ENCODE measurements at places on chromosomes 4 and X.

DNA sequence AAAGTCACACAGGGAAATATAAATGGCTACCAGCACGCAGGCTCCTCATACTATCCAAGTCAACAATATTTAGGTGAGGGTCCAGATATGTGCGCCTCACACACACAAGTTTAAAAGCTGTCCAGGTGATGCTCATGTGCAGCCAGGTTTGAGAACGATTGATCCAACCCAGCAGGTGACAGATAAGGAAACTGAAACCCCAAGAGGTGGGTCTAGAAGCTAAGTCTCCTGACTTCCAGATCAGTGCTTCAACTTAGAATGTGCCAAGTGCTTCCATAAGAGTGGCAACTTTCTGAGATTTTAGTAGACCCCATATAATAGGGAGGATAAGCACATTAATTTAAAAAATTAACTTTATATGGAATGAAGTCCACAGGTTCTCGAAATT is 54.4 kb upstream of the NAP1L5 start:
- no peak for DNase-seq

GRCh38 chr4:661881-662761 is 12.0 kb downstream of the ATP5ME start:
- no peak for DNase-seq

- no peak for DNase-seq
These were observed 150.9 kb upstream of the ANK2 start for GRCh38 chr4:112898357-112899141.

GRCh38 chr4:110008540-110008939 is 95.9 kb downstream of the EGF start:
- DNase-seq: no peak

DNA sequence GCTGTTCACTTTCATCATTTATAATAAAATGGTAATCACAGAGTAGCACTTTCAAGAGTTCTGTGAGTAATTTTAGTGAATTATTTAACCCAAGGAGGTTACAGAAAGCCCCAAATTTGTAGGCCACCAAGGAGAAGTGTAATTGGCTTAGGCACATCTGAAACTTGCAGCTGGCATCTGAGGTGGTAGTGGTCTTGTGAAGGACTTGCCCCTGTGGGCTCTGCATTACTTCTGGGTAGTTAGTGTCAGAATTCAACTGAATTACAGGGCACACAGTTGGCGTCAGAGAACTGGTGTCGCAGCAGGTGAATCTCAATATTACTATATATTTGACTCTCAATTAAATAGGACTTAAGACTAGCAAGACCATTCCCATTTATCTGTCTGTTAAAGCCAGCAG is 36.9 kb downstream of the GPR174 start:
- no peak for DNase-seq

DNA sequence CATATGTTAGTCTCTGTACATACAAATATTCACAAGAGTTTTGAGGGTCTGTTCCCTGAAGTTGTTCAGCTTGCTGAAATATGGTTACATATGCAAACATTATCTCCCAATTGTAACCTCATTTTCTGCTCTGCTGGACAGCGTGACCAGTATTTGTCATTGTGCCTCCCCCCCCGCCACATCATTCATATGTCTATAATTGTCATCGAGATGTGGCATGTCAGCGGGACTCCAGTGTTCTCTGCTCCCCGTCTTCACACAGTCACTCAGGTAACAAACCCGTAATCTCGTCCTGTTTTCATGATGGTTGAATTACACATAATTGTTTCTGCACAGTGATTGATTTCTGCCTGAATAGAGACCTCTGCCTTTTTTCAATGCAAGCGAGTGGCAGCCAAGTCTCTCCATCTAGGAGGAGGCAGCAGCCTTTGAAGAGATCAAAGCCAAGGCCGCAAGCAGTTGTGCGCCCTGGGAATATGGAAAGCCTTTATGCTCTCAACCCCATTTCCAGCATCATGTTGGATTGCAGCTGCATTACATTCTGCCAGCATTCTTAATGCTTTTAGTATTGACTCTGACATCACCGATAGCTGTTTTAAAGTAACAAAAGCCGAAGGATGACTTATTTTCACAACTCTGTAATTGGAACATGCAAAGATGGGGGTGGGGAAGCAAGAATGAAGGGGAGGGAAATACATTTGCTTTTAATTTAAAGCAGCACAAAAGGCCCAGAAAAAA is 27.4 kb downstream of the LEF1 start:
- peak; percentile 64 for DNase-seq

DNA sequence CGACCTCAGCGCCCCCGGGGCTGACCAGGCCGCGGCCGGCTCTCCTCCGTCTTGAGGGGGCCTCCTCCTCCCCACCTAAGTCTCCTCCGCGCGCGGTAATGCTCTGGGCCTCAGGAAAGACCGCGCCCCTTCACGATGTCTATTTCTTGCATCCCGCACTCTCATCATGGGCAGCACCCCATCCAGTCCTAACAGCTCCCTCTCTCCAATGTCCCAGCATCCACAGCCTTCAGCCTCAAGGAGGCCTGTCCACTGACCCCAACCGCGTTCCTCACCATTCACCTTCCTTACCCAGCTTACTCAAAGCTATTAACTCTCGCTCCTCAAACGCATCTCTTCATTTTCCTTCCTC is 77.5 kb downstream of the MAGED4 start:
- no peak for DNase-seq

GRCh38 chrX:79573760-79574159 is 206.6 kb upstream of the ITM2A start:
- no peak for DNase-seq

- peak; percentile 43 for DNase-seq
These were observed 1.2 kb upstream of the CHRNA9 start for GRCh38 chr4:40333921-40334352.

- no peak for DNase-seq
These were observed 12.5 kb upstream of the CASK start for GRCh38 chrX:41935832-41936231.

DNA sequence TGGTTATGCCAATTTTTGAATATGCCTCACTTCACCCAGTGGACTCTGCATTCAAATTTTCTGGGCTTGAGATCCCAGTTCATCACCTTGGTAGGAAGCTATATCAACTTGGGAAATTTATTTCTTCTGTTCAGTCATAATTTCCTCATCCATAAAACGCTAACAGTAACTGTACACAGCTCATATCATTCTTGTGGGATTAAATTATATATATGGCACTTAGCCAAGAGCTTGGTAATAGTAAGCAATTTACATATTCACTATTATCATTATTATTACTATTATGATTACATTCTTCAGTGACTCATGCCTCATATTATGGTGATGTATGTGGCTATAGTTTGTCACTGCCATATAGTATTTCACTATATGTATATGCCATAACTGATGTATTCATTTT is 177.6 kb downstream of the CPE start:
- no peak for DNase-seq

DNA sequence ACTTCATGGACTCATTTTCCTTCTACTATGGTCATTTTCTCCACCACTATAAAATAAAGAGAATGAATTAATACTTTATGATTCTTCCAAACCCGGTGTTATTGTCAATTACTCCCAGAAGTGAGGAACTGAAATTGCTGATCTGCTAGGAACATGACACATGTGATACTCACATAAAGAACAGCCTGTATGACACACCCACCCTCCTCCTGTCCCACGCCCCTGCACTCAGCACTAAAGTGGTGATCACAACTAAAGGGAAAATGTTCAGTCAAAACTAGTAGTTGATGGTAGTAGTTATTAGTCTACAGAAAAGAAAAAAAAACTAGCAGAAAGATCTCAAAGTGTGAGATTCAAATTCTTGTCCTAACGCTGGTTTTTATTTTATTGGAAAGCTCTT is 1508.3 kb downstream of the RAPGEF2 start:
- no peak for DNase-seq

GRCh38 chr4:152185786-152186550 is 349.9 kb downstream of the FBXW7 start:
- DNase-seq: peak; percentile 46

DNA sequence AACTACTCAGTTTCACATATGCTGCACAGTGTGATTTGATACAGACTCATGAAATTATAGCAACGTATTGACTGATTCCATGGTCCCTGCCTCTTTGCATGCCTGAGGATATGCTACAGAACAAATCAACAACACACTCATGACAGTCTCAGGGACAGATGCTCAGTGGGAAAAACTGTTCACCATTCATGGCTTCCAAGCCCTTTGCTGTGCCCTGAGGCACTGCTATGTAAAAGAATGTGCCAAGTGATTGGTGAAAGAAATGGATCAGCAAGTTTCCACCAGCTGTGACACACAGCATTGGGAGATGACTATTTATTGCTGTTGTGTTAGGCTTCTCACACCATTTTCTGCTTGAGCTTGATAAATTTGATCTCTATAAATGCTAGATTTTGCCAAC is 825.6 kb upstream of the INTU start:
- peak; percentile 36 for DNase-seq

- no peak for DNase-seq
These were observed 80.7 kb upstream of the PSAPL1 start for GRCh38 chr4:7515390-7515902.

DNA sequence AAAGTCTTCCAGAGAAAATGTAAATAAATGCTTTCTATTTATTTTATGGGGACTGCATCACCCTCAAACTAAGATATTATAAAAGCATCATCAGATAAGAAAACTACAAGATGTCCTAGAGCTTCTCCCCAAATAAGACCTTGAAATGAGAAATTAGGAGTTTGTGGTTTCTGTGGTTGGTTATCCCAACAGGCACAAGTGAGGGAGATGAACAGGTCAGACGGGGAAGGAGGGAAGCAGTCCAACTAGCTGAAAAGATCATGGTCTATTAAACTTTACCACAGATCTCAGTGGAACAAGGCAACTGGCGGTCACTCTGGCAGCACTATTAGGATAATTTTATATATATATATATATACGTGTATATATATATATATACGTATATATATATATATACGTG is 319.3 kb upstream of the GRID2 start:
- DNase-seq: no peak

DNA sequence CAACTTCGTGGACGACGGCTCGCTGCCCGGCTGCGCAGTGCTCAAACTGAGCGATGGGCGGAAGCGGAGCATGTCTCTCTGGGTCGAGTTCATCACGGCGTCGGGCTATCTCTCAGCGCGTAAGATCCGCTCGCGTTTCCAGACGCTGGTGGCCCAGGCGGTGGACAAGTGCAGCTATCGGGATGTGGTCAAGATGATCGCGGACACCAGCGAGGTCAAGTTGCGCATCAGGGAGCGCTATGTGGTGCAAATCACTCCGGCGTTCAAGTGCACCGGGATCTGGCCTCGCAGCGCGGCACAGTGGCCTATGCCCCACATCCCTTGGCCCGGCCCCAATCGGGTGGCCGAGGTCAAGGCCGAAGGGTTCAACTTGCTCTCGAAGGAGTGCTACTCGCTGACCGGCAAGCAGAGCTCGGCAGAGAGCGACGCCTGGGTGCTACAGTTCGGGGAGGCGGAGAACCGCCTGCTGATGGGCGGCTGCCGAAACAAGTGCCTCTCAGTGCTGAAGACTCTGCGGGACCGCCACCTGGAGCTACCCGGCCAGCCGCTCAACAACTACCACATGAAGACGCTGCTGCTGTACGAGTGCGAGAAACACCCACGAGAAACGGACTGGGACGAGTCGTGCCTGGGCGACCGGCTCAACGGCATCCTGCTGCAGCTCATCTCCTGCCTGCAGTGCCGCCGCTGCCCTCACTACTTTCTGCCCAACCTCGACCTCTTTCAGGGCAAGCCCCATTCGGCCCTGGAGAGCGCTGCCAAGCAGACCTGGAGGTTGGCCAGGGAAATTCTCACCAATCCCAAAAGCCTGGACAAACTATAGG is 1.5 kb downstream of the MAB21L2 start:
- DNase-seq: peak; percentile 59

GRCh38 chrX:37767430-37767829 is 12.4 kb upstream of the CYBB start:
- DNase-seq: no peak

DNA sequence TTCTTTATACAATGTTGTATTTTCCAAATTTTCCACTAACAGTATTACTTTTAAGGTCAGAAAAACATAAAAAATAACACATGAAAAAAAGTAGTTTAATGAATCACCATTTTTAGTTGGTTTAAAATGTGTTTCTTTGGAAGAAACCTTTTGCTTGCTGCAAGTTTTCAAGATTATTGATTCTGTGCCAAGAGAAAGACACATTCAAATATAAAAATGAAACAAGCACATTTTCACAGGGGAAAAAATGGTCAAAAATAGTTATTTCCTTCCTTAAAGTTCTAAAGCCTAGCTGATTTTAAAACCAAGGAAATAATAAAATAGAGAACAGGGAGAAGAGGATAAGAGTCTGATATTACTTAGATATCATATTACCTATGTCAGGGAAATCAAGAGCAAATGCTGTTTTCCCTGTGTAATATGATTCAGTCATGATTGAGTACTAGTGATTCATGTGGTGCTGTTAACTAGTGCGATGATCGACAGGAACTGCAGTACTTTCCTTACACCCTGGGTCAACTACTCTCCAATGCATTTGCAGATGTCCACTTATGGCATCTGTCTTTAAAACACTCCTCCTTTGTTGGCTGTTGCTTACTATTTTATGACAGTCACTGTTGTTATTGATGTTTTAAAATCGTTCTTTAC is 103.8 kb downstream of the CAMK2D start:
- peak; percentile 32 for DNase-seq

- DNase-seq: peak; percentile 61
These were observed 1.5 kb downstream of the KLF8 start for GRCh38 chrX:56233682-56234081.

- no peak for DNase-seq
These were observed 462.2 kb upstream of the CPXCR1 start for GRCh38 chrX:88284844-88285243.

- DNase-seq: peak; percentile 16
These were observed 83.0 kb upstream of the IL13RA1 start for GRCh38 chrX:118644378-118644777.

GRCh38 chr4:156173937-156174336 is 220.3 kb upstream of the CTSO start:
- DNase-seq: no peak

- no peak for DNase-seq
These were observed 49.5 kb upstream of the GYPA start for GRCh38 chr4:144190009-144190408.

GRCh38 chr4:121070274-121070673 is 2.1 kb downstream of the NDNF start:
- DNase-seq: peak; percentile 32

DNA sequence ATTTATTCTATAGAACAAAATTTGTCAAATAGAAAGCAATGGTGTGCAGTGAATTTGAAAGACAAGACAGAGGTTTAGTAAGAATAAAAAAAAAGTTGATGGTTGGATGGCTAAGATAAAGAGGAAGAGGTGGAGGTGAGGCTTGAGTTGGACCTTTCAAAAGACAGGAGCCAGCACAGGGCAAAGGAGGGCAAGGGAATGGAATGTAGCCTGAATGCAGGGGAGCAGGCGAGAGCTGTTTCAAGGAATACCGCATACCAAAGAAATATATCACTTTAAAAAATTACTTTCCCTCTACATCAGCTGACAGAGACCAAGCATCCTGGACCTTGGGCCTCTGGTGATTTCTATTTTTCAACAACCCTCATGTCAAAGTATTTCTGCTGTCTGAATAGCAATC is 38.0 kb upstream of the CXXC4 start:
- DNase-seq: no peak
